ENCODE measurements at places on chromosomes 5 and 9.
A peak's percentile ranks its signal among the peaks of the same experiment; 100 is the strongest.

DNA sequence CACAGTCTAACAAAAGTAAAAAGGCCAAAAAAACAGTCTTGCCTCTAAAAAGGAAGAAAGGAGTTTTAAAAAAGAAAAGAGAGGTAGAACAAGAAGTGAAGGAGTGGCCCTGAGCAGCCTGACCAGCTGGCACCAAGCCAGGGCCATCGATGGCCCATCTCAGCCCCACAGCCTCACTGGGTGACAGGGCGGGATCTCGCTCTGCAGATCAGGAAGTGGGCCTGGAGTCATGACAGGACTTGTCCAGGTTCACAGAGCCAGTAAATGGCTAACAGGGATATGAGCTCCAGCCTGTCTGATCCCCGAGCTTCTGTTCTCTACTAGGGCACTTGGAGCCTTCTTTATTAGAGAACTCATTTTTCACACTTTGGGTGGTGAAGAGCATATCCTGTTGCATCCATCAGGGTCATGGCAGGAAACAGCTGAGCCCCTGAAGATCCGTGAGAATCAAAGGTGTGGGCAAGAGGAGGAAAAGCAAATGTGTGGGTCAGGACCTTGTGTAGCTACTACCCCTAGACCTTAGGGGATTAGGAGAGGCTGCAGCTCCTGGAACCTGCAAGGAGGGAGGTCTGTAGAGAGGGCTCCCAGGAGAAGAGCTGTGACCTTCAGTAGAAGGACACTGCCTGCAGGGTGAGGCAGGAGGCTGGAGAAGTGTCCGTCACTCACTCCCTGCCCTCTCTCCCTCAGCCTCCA, 299.0 kb upstream of the MSX2 start:
- DNase-seq: no peak

GRCh38 chr9:134283111-134283515, 43.1 kb upstream of the RXRA start:
- DNase-seq: no peak

- DNase-seq: no peak
Observed at GRCh38 chr5:91103353-91104061, 279.6 kb downstream of the ARRDC3 start.

GRCh38 chr9:126392662-126393371, 66.2 kb downstream of the MVB12B start:
- DNase-seq: no peak

- no peak for DNase-seq
Observed at GRCh38 chr5:89706731-89707130, 702.8 kb downstream of the CETN3 start.

- DNase-seq: no peak
Observed at GRCh38 chr9:89920131-89920530, 315.3 kb downstream of the GADD45G start.

- DNase-seq: no peak
Observed at GRCh38 chr5:127898551-127899213, 184.9 kb upstream of the SLC12A2 start.

DNA sequence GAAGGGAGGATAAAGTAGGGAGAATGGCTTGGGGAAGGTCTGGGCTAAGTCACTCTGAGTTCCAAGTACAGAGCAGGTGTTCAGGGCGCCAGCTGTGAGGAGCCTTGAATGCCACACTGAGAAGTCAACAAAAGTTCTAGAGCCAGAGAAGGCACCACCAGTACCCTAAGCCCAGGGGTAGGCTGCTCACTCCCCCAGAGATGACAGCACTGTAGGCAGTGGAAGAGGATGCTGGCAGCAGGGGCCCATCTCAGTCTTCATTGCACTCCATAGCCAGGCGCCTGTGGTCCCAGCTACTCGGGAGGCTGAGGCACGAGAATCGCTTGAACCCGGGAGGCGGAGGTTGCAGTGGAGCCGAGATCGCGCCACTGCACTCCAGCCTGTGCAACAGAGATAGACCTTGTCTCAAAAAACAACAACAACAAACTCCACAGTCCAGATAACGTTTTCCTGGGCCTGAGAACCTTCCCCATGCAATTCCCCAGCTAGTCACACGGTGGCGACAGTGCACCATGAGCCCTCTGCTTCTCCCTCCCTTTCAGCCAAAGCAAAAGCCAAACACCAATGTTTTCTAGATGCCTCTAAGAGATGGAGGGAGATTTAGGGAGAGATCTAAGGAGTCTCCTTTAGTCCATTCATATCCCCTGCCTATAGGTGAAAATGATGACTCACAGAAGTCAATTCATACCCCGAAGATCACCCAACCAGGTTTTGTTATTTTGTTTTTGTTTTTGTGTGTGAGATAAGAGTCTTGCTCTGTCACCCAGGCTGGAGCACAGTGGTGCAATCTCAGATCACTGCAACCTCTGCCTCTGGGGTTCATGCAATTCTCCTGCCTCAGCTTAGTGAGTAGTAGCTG, 19.8 kb upstream of the NSD1 start:
- peak; percentile 83 for DNase-seq

DNA sequence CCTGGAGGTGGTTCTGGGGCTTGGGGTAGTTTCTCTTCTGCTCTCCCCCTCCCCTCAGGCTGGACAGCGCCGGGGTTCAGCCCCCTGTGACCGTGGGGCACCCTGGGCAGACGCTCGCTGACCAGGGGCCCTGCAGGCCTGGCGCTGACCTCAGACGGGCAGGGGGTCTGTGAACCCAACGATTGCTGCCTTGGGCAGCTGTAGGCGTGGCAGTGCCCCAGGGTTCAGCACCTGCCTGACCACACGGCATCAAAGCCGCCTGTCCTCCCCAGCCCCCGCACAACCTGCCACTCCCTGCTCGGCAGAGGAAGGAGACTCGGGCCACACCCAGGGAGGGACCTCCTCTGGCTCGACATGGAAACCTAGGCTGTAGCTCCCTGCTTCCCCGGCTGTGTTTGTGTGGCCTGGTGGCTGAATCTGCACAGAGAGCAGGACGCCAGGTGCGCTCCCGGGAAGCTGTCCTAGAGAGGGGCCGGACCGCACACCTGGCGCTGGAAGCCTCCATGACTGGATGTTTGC, 12.2 kb downstream of the LCN12 start:
- DNase-seq: no peak

DNA sequence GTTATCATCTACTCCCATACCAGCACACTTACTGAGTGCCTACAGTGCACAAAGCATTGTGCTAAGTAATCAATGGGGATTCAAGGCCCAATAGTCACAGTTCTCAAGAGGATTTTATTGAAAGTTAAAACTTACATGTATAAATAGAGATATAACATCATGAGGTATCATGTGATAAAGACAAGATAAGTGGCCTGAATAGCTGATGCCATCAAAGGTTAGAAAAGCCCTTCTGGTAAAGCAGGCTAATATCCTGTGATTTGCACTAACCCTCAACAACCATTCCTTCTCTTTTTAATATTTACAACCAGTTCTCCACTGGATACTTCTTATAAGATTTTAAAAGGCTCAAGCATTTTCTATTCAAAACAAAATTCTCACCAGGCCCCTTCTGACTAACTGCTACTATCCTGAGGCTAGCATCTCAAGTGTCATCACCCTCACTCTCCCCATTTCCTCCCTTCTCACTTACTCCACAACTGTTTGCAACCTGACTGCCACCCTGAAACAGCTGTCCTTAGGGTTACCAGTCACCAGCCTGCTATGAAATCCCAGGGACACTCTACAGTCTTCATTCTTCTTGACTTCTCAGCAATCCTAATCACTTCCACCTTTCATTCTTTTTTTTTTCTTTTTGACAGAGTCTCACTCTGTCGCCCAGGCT, 377.9 kb downstream of the ENC1 start:
- DNase-seq: no peak

DNA sequence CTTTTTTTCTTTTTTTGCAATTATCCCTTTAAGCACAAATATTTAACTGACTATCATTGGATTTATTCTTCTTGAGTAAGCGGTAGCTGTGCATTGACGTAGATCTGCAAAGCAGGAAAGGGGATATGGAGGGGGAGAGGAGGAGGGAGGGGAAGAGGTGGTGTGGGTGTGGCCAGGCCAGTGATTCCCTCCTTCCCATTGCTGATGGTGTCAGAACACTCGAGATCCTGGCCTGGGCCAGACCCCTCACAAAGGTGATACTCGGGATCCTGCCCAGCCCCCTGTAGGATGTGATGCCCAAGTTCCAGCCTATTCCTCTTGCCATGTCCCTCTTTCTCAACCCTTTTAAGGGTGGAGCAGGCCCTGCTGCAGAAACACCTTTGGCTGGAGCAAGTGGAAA, 9.9 kb downstream of the SLC36A3 start:
- no peak for DNase-seq

- DNase-seq: no peak
Observed at GRCh38 chr5:98064118-98064685, 709.3 kb upstream of the RGMB start.

- DNase-seq: no peak
Observed at GRCh38 chr9:98916660-98917059, 27.0 kb upstream of the COL15A1 start.

DNA sequence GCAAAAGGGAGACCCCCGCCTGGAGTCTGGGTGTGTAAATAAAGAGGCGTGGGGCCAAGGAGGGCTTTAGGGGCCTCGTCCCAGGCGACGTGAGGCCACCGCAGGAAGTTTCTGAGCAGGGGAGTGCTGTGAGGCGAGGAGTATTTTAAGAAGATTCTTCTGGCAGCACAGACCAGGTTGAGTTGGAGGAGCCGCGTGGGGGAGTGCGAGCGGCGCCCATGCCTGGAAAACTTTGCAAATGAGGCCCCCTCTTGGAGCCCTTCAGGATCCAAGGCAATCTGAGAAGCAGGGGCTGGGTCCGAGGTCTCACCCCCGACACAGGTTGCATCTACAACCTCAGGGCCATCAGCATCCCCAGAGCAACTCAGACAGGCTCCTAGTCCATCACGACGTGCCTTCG, 24.3 kb upstream of the CPLX2 start:
- no peak for DNase-seq

GRCh38 chr9:22682961-22683699, 236.5 kb downstream of the DMRTA1 start:
- DNase-seq: no peak

- DNase-seq: no peak
Observed at GRCh38 chr5:93107805-93108520, 473.1 kb downstream of the NR2F1-AS1 start.
